Urinary bladder (tissue), 4 donors: ENCODE measurements at places on chromosomes 6 and 20. TPM values are rescaled to one million over a fixed set of nuclear protein-coding genes. Genes with fewer than 3 reads are reported as not detected.

- no peak for DNase-seq
These were observed 88.1 kb downstream of the DACT2 start for GRCh38 chr6:168231393-168231957.

The SIRPB1 gene
- polyA plus RNA-seq = 0.38 TPM

The TFB1M gene
- polyA plus RNA-seq = 9.8 TPM

The SLC22A16 gene
- 0.53 TPM for polyA plus RNA-seq

DNA sequence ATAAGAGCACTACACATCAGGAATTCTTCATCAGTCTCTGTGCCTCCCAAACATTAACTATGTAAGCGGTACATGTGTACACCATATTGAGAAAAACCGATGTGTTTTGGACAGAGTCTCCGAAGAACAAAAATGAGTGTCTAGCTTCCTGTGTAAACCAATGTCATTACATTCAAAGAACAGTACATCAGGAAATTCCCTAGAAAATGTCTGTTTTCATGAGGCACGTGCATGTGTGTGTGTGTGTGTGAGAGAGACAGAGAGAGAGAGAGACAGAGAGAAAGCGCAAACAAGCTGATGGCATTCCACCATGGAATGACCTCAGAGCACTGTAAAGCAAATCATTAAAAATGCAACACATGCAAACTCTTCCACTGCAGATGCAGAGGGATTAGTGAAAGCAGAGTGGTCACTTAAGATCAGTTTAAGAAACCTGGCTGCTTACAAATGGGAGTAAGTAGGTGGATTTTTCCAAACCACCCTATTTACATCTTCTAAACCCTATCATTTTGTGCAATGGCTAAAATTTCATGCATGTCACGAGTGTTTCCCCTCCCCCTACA, 133.9 kb downstream of the HIVEP2 start:
- no peak for DNase-seq

DNA sequence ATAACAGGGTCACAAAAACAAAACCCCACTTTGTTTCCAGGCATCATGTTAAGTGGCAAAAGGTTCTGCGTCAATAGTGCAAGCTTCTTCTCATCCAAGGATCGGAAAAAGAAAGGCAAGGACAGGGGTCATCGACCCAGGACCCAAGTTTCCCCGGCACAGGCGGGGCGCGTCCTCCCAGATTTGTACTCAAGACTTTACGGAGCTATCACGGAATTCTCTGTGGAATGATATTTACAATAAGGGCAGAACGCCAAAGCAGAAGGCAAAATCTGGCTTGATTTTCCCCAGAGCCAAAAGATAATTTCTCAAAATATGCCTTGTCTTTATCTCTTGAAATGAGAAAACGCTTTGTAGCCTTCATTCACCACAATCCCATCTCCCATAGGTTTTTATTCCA, 25.5 kb downstream of the PDE10A start:
- no peak for DNase-seq

DNA sequence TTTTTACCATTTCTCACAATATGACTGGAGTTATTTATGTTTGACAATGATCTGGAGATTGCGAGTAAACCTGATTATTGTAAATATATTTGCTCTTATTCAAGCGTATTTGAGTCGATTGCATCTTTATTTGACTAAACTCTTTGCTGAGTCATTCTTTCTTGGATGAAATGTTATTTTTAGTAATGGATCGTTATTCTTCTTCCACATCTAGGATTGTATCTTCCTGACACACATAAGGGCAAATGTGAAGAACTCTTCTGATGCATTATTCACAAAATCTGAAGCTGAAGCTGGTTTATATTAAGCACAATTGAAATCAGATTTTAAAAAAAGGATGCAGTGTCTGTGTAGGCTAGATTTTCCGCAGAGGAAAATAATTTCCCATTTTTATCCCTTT, 68.2 kb downstream of the SEL1L2 start:
- DNase-seq = no peak

- no peak for DNase-seq
These were observed 4.0 kb upstream of the ZC3H12D start for GRCh38 chr6:149488815-149489214.

DNA sequence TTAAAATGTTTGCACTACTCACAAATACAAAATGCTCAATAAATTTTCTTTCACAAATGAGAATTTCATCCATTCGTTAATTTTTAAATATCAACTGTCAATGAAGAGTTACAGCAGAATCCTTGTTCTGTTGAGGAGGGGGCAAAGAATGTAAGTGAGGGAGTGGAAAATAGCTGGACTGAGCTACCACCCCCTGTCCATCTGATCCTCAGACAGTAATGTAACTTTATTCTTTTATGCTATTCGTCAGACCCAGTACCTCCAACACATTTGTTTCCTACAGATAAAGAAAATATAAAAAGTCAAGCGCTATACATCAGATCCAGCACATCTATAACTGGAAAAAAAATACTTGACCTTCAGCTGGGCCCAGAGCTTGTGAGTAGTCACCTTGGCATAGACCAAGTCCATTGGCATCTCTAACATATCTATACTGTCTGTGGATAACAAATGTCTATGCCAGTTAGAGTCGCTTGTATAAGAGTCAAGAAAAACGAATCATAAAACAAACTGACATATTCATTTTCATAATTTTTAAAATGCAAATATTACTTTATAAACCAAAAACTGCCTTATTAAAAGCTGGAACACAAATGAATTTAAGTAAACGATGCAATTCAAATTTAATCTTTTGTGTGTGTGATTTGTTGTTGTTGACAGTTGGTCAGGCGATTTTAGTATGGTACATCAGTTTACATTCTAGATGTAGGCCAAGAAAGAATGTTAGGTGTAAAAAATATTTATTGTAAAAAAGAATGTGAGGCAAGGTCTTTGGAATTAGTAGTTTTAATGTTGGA, 57.2 kb upstream of the HFE start:
- DNase-seq = no peak

The ENPP3 gene
- 0.43 TPM for polyA plus RNA-seq

DNA sequence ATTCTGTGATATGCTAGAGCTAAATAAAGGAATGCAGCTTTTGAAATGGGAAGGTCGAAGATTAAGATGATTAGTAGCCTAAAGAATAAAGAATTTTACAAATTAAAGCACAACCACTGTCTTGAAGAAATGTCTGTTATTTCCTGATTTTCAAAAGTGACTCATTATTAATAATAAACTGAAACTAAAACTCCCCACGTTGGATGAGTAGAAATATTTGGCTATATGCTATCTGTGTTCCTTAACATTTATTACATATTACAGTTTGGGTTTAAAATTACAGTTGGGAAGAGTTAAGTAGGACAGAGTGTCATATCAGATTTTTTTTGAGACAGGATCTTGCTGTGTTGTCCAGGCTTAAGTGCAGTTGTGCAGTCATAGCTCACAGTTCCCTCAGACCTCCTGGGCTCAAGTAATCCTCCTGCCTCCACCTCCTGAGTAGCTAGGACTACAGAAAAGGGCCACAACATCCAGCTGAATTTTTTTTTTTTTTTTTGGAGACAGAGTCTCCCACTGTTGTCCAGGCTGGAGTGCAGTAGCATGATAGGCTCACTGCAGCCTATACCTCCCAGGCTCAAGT, 47.1 kb downstream of the AKIRIN2 start:
- no peak for DNase-seq

The TOMM34 gene
- polyA plus RNA-seq = 19.5 TPM

The DLL1 gene
- polyA plus RNA-seq = 22.1 TPM

DNA sequence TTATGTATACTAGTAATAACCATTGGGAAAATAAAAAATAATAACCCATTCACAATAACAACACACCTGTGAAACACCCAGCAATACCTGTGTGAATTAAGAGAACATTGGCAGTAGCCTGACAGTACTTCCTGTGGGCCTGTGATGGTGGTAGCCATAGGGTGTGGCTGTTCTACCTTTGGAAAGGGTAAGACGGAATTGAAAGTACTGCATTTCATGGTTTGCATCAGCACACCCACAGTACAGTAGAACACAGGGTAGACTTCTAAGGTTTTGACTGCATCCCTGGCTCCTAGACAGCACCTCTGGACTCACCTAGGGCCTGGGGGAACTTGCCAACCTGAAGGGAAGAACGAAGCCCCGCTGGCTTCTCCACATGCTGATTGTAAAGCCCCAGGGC, 279.8 kb downstream of the HTR1B start:
- no peak for DNase-seq

DNA sequence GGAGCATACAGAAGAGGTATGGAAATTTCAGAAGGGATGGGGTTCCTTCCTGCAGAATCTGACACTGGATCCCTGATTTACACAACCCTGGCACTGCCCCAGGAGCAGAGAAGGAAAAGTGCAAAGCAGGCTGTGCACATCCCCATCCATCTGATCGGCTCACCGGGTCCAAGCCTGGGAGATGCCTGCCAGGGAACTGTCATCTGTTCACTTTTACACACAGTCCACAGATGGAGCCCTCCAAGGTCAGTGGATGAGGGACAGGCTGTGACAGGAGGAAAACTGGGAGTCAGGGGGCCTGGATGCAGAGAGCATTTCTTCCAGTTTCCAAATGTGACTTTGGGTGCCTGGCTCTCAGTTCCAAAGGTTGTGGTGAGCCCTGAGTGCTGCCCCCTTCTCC, 11.0 kb upstream of the SYNDIG1 start:
- no peak for DNase-seq

The BPIFA1 gene
- not detected for polyA plus RNA-seq

The BTN1A1 gene
- polyA plus RNA-seq = not detected

DNA sequence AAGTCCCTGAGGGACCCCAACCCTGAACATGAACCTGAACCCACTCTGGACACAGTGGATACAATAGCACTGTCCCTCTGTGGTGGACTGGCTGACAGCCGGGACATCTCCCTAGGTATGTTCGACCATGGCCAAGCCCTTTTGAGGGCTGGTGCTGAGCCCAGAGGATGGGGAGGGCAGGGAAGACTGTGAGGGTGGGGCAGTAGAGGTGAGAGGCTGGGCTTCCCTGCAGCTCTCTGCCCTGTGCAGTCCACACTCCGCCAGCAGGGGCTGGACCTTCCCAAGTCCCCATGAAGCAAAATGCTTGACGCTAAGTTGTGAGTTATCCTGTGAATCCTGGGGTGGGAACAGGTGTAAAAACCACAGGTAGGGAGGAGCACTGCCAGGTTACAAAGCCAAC, 11.5 kb downstream of the LPIN3 start:
- DNase-seq = no peak

DNA sequence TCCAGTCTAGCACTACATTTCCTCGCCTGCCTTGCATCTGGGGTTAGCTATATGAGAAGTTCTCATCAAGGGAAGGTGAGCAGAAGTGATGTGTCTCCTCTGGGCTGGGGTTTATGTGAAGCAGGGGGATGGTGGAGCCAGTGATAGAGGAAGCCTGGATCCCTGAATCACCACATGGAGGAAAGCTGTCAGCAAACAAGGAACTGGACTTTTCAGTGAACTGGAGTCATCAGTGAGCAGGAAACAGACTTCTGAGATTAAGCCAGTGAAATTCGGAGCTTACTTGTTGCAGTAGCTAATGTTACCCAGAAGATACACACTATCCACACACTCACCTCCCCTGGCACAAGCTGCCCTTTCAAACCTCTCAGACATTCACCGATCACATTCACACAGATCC, 13.4 kb upstream of the TOX2 start:
- DNase-seq = no peak

DNA sequence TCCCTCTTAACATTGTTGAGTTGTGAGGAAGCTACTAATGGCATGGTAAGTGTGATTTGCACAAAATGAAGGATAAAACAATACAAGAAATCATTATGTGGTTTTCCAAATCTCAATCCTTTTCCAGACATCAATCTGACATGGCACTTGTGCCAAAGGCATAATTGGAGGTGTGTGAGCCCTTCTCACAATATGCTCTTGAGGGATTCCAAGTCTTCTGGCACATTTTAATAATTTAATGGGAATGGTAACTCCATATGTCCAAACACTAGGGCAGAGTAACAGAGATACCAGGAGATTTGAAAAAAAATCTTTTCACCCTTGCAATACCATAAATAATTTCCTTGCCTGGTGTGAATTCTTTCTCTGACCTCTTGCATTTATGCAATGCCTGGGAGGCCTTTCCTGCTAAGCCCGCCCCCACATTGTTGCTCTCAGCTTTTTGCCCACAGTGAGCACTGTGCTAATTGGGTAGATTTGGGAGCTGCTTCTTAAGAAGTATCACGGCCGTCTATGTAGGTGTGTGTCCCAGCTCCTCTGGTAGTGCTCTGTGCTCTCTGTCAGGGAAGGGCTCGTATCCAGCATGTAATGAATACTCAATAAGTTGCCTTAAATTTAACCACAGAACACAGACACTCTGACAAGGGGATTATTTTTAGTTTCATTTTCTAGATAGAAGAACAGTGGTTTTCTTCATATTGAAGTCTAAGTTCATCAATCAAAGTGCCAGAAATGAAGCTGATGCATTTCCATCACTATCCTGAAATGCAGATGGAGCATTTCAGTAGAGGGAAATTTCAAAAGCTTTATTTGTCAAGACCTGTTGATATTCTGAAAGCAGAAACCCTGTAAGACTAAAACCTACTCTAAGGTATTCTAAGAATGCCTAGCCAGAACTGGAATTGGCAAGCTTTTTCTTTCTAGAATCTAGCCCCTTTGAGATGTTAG, 54.4 kb upstream of the CEP85L start:
- DNase-seq = no peak

GRCh38 chr6:6461138-6461537, 127.4 kb upstream of the LY86 start:
- no peak for DNase-seq

- DNase-seq = no peak
These were observed 22.0 kb downstream of the SNAP25 start for GRCh38 chr20:10240655-10241054.

GRCh38 chr20:20206788-20207187, 154.5 kb downstream of the CFAP61 start:
- DNase-seq = no peak

- no peak for DNase-seq
These were observed 162.1 kb upstream of the TBX18 start for GRCh38 chr6:84926189-84927155.

- DNase-seq = no peak
These were observed 13.7 kb upstream of the HINT3 start for GRCh38 chr6:125942672-125943527.

DNA sequence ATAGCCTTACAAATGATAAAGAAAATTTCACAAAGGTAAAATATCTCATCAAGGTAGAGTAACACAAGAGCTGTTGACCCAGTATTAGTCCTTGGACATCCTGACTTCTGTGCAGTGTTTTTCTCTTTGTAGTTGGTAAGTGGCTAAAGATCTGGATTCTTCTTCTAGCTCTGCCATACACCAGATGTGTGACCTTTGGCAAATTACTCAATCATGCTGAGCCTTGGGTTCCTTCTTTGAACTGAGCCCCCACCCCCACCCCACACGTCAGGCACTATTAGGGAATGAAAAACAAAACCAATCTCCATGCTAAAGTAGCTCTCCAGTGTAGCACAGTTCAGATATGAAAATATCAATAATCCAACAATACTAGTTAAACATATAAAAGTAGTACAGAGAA, 15.1 kb upstream of the TRIM39 start:
- no peak for DNase-seq

The BNIP5 gene
- polyA plus RNA-seq = not detected

The RAMACL gene
- 0.37 TPM for polyA plus RNA-seq

GRCh38 chr6:11393713-11394627, 143.6 kb upstream of the TMEM170B start:
- DNase-seq = no peak

GRCh38 chr6:142373268-142374090, 71.7 kb downstream of the ADGRG6 start:
- no peak for DNase-seq
